ENCODE measurements at places on chromosomes 3 and 15.
A peak's percentile ranks its signal among the peaks of the same experiment; 100 is the strongest.

DNA sequence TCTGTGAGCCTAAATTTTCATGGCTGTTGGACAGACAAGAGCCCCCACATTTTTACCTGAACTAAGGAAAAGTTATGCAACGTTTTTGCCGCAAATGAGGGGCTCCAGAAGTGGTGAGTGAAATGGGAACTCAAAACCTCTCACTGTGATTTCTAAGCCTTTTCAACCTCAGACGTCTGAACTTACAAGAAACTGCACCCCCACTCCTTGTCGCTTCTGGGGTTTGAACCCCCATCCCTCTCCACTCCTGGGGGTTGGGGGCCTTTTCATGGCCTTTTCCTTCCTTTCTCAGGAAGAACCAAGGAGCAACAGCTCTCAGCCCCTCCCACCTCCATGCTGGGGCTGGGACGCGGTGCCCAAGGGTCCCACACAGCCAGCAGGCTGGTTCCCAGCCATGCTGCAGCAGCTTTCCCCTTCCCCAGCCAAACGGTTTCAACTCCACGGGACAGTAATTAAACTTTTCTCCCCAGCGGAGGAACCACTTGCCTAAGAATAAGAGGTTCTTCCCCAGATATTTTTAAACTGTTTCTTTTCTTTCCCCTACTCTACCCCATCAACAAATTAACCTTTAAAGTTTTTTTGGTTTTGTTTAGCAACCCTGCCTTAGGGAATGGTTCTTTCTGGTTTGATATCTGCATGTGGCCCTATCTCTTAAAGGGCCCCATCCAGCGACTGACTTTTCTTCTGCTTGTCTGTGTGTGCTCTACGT is 387.6 kb upstream of the CBLB start:
- DNase-seq = no peak

DNA sequence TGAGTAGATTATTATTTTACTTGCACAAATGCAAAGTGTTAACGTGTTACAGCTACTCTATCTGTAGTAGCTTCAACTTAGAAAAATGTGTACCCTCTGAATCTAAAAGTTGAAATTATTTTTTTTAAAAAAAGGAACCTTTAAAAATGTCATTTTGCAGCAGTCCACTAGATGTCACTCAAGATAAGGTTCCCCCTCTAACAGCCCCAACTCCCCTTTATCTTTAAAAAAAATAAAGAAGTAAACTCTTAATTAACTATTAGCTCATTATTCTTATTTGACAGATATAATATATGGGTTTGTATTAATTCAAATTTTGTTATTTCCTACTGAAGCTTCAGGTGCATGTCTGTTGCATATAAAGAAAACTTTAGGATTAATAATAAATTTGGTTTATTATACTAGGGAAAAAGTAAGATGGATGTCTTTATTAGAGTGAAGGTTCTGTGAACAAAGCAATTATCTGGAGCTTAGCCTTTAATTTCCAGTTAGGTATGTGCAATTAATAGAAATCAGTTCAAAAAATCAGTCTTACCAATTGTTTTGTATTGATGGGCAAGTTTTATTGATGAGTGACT is 288.5 kb downstream of the VGLL3 start:
- DNase-seq = no peak

DNA sequence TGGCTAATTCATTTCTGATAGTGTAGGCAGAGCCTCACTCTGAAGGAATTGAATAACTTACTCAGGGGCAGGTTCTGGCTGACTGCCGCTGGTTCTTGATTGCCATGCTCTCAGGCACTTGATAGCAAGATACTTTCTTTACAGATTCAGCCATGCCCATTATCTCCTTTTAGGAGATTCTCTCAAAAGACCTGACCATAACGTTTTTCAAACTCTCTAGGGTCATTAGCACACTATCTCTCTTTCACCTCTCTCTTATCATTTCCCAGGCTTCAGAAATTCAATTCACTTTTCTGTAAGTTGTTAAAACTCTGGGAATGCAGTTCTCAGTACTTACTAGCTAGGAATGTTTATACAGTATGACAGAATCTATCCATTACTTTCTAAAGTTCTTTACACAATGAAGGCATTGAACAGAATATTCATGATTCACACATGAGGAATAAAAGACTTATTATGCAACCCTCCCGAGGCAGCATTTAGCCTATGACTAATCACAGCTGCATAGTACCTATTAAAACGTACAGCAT is 850.3 kb upstream of the CADM2 start:
- no peak for DNase-seq

DNA sequence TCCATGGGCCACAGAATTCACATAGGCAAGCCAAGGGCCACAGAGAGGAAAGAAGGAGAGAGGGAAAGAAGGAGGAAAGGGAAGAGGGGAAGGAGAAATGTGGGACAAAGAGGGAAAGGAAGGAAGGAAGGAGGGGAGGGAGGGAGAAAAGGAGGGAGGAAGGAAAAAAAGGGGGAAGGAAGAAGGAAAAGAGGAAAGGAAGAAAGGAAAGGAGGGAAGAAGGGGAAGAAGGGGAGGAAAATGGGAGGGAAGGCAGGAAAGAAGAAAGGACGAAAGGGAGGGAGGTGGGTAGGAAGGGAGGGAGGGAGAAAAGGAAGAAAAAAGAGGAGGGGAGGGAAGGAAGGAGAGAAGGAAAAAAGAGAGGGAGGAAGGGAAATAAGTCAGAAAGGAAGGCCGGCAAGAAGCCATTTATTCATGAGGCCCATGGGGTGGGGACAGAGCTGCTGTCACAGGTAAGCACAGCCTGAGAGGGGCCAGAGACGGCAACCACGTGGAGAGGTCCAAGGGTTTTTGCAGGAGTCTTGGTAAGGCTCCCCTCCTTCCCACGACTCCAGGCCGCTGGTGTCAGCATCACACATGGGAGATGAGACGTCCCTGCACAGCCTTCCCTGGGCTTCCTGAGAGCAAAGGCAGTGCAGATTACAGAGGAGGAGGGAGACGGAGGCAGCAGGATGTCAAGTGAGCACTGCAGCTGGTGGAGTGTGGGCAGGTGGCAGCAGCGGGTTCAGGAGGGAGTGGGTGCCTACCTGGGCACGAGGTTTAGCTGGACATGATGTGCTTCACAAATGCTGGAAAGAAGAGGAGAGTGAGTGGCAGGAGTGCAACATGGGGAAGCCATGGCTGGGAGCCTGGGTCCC is 5.5 kb downstream of the MYL3 start:
- peak; percentile 8 for DNase-seq

GRCh38 chr3:89957451-89957850 is 850.0 kb downstream of the EPHA3 start:
- no peak for DNase-seq

- DNase-seq = no peak
These were observed 309.8 kb downstream of the VPS13C start for GRCh38 chr15:61750271-61751084.

GRCh38 chr3:167304077-167304476 is 76.0 kb downstream of the ZBBX start:
- DNase-seq = no peak

DNA sequence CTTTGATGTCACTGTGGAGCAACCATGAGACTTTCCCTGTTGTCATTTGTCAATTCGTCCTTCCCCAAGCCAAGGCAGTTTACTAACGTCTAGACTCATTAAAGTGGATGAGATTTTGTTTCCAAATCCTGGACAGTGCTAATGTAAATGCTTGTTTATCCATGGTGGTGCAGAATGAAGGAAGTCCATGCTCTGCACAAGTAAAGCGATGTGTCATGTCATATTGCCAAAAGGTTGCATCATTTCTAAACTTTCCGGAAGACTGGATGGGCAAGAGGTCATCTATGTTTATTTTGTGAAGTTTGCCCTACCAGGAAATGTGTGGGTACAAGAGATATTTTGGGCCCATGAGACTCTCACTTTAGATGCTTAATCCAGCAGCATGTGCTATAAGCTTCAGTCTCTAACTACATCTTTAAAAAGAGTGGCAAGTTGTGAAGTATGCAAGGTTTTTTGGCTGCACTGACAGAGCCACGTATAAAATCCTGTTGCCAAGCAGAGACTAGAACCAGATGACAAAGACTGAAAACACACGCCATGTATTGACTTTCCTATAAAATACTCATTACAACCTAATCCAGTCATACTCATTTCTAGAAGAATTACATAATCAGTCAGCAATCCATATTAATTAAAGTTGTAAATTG is 72.1 kb upstream of the FNDC3B start:
- no peak for DNase-seq

- no peak for DNase-seq
These were observed 50.9 kb upstream of the CMTM7 start for GRCh38 chr3:32340611-32341365.

GRCh38 chr15:59818336-59818735 is 129.2 kb upstream of the BNIP2 start:
- DNase-seq = no peak

DNA sequence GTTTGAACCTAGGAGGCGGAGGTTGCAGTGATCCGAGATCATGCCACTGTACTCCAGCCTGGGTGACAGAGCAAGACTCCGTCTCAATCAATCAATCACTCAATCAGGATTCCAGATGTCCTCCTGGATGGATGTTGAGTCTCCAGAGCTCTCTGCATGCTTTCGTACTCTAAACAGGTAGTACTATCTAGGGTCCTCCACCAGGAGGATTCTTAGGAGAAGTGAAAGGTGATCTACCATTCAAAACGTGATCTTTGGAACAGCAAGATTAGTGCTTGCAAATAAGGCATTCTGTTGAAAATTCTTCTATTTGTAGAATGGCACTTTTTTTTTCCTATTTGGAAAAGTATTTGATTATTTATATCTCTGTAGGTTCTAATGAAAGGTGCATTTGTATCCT is 34.3 kb downstream of the CNOT10 start:
- no peak for DNase-seq

- no peak for DNase-seq
These were observed 35.4 kb upstream of the ESYT3 start for GRCh38 chr3:138398791-138399575.

DNA sequence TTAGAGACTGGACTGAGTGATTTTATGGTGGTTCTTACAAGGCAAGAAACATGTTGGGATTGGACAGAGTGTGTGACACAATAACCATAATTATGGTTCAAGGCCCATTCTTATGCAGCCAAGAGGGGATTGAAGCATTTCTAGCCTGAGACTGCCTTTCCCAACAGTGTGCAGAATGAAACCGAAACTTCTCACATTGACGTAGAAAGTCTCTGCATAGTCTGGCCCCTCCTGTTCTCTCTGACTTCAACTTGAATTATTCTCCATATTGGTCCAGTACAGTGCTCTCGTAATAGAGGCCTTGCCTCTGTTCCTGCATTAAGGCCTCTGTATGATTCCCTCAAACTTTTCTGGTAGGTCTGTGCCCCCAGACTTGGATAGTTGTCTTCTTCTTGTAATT is 138.3 kb downstream of the DIPK2A start:
- DNase-seq = no peak

GRCh38 chr3:119588112-119588511 is 8.8 kb downstream of the ADPRH start:
- DNase-seq = peak; percentile 39

- DNase-seq = no peak
These were observed 32.1 kb downstream of the MORF4L1 start for GRCh38 chr15:78904599-78905358.

DNA sequence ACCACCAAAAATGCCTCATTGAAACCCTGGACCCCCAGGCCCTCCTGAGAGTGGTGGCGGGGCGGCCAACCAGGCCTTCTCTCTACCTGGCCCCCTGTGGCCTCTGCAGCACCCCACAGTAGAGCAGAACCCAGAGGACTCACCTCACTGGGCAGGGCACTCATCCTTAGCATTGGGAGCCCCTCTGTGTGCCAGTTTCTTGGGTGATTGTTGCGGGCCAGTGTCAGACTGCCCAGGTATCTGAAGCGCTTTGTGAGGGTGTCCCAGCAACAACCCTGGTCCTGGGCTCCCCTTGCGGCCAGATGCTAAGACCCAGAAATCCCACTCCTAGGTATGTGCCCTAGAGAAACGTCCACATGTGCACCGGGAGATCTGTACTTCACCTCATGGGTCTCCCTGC is 20.7 kb upstream of the MRPS22 start:
- DNase-seq = no peak

DNA sequence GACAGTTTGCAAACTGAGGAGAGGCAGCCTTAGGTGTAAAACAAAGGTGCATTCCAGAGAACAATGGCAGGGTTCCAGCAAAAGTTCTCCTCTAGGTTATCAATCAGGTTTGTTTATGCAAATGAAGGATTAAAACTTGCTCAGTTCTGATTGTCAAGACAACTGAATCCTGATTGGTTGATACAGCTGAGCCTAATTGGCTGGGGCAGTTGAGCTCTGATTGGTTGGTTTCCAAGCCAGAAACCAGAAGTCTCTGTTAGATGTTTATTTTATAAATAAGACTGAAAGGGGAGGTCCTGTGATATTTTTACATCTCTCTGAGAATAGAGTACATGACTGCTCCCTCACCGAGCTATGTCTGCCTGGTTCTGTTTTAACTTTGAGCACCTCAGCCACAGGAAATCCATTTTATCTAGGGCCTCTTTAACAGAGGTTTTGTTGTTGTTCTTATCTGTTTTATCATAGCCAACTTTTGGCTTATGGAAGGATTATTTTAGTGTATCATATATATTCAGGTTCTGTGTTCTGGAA is 37.8 kb downstream of the PPM1L start:
- no peak for DNase-seq

DNA sequence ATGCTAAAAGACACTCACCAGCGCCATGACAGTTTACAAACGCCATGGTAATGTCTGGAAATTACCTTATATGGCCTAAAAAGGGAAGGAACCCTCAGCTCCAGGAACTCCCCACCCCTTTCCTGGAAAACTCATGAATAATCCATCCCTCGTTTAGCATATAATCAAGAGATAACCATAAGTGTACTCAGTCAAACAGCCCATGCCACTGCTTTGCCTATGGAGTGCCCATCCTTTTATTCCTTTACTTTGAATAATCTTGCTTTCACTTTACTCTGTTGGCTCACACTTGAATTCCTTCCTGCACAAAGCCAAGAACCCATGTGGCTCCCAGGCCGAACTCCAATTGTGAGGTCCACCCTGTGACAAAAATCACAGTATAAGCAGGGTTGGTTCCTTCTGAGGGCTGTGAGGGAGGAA is 19.1 kb upstream of the FSTL1 start:
- DNase-seq = no peak

- DNase-seq = no peak
These were observed 275.9 kb downstream of the FAM43A start for GRCh38 chr3:194961571-194961970.

DNA sequence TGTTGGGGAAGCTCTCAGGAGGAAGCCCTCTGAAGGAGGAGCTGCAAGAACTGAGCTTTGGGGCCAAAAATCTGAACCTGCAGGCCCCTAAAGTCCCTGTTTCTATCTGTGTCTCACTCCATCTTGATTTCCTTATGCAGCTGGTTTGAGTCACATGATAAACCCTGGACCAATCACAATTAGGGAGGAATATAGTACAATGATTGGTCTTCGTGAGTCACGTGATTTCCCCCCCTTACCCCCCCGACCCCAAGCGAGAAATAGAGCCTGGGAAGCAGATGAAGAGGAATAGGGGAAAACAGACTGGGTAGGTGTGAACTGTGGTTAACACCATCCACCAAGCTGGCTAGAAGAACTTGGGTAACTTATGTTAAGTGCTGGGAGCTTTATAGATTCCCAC is 12.9 kb downstream of the CRABP1 start:
- DNase-seq = no peak

- DNase-seq = no peak
These were observed 315.0 kb downstream of the OXSM start for GRCh38 chr3:26104851-26105251.

All from tibial nerve (tissue), 4 donors.